ENCODE measurements at places on chromosomes 16 and 17.

DNA sequence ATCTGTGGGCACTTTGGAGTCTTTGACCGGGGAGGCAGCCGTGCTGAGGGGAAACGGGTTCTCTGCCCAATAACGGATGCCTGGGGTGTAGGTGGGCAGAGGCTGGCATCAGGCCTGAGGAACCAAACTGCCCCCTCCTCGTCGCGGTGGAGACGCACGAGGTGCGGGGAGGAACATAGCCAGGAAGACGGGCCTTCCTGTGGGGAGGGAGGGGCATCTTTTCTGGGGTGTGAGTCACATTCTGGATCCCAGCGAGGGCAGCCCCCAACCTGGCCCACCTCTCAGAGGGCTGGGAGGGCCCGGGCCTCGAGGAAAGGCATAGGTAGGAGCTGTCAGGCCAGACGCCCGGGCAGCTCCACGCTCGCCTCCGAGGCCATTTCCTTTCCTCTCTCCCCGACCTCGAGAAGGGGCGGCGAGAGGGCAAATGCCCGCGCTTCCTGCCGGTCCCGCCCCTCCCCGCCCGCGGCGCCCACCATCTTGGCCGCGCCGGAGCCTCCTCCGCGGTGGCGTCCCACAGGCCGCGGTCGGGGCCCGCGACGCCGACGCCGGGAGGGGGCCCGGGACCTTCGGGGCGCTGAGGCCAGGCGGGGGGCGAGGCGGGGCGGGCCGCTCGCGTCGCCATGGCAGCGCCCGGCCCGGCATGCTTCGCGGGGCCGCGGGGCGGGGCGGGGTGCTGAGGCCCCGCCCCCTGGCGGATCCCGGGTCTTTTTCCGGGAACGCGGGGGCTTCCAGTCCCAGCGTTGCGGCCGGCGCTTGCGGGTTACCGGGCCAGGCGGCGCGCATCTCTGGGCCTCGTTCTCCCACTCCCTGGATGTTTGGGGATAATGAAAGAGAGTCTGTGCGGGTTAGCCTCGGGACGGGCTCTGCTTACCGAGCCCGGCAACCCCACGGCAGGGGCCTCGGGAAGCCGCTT is 13.2 kb downstream of the RAI1 start:
- DNase-seq: peak; percentile 72

DNA sequence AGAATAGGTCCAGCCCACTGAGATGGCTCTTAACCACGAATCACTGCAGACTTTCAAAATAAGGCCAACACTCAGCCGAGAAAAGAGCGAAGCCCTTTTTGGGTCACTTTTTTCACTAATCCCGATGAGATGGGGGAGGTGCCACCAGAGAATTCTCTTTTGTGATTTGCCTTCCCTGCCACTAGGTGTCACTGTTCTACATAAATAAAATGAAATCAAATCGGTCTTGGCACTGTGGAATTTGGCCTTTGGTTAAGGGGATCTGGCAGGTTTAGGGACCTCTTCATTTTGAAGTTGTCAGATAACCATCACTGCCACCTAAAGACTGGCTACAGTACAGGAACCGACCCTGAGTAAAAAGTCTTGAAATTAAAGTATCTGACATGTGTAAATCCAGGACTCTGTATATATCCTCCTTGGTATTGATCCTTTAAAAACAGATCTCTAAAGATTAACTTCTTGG is 147.0 kb downstream of the HS3ST4 start:
- peak; percentile 42 for DNase-seq

DNA sequence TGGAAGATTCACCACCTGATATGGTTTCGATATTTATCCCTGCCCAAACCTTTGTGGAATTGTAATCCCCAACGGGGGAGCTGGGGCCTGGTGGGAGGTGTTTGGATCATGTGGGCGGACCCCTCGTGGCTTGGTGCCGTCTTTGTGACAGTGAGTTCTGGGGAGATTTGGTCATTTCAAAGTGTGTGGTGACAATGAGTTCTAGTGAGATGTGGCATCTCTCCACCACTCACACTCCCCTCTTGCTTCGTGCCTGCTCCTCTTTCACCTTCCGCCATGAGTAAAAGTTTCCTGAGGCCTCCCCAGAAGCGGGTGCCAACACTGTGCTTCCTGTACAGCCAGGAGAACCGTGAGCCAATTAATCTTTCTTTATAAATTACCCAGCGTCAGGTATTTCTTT is 9.7 kb downstream of the CCDC57 start:
- DNase-seq: no peak

DNA sequence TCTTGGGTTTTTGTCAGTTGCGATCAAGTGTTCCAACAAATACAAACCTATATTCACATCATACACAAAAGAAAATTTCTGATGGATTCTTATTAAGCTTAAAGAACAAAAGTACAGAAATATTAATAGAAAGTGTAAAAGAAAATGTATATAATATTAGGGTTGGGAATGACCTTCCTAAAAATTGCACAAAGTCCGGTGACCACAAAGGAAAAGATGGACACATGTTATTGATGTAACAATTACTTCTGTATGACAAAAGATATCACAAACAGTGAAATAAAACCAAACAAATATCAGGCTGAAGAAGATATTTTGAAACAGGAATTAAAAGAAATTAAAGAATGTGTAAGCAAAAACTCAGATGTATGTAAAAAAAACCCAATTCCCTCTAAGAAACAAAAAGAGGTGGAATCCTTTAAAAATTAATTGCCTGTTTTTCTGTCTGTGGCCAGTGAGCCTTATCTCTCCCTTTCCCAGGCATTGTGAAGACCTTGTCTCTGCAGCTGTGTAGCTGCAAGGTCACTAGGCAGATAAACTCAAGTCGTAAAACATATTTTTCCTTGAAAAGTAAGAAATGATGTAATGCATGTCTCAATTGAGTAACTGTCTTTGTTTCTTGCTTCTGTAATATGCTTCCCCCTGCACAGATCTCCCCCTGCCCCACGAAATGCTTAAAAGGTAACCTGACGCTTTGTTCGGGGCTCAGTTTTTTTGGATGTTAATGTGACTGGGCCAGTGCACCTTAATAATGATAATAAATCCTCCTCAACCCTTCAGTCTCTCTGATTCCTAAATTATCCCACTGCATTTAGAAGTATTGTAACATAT is 2.8 kb downstream of the ST6GALNAC1 start:
- DNase-seq: no peak

- peak; percentile 31 for DNase-seq
Observed at GRCh38 chr17:39591958-39592954, 15.5 kb downstream of the NEUROD2 start.

- peak; percentile 54 for DNase-seq
Observed at GRCh38 chr17:58531661-58532554, 17.5 kb upstream of the MTMR4 start.
